NCI-H526 (cell line): ENCODE measurements at places on chromosomes 1 and 21.

- no peak for DNase-seq
Observed at GRCh38 chr1:180540697-180541594, 17.8 kb upstream of the OVAAL start.

DNA sequence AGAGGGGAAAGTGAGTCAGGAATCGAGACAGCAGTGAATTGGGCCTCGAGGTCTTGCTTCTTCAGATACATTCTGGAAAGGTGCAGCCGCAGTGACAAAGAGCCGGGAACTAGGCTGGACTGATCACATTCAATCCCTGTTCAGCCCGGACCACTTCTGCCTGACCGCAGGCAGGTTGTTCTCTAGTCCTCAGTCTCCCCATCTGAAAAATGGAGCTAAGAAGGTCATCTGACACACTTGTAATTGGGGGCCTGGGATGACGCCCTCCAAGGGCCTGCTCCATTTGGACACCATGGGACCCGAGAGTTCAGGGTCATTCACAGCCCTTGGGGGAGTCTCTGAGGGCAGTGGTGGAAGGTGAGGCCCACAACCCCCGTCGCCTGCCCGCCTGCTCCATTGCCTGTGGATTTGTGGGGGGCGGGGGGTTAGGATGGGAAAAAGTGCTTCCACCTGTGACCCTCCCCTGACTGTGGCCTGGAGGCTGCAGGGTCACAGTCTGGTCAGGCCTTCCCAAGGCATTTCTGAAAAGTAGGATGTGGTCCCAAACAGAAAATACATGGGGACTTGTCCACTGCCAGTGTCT, 87.9 kb upstream of the CSF3R start:
- DNase-seq, result no peak

DNA sequence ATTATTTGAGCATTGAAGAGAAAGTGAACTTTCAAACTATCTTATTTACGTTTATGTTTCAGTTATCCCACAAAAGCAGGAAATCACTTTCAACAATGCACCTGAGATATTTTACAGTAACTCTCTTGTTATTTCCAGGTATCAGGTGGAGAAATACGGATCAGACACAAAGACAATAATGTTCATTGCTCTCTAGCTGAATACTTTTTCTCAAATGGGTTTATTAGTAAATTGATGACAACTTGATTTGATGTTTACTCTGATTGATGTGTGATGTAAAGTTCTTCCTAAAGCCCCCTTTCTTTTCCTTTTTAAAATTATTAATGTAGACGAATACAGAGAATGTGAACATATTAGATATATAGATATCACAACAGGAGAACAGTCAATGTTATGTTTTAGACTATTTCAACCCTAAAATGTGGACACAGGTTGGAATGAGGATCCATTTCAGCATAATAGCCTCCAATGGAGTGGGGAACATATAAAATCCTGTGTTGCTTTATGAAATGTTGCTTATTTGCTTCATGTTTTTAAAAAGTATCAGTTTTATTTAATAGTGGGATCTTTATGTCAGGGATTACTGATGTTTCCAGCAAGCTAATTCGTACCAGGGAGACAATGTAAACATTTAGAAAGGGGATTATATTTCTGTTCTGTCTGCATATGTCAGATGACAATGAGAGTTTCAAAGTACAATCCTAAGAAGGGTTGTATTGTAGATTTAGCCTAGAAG, 1522.3 kb upstream of the TPTE start:
- no peak for DNase-seq

GRCh38 chr1:29823561-29823960, 587.2 kb downstream of the PTPRU start:
- DNase-seq, result no peak

DNA sequence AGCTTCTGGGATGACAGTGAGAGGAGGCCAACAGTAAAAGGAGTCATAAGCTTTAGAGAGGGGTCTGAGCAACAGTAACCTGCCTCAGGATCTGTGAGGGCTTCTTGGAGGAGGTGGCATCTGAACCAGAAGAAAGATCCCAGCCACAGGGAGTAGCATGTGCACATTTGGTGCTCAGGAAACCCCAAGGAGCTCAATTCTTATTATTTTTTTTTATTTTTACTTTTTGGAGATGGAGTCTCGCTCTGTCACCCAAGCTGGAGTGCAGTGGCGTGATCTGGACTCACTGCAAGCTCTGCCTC, 4.7 kb downstream of the THEMIS2 start:
- no peak for DNase-seq

GRCh38 chr1:45870500-45870899, 67.1 kb downstream of the MAST2 start:
- DNase-seq, result no peak

DNA sequence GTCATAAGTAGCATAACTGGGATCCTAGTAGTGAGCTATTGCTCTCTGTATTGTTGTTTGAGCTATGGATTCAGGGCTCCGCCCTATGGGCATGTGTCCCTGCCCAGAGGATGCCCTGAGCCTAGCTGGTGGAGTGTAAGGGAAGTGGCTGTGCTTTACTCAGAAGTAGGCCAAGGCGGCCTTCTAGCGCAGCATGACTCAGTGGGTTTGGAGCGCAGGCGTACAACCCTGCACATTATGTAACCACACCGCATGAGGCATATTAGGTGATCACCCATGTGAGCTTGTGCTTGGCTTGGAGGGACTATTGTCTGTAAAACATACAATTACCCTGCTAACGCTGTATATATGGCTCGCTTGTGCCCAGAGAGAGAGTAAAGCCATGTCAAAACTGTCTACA, 11.1 kb upstream of the UBE2U start:
- no peak for DNase-seq

GRCh38 chr1:153626904-153627714, at the start of gene S100A13:
S100A13 (minus strand) TSS chr1:153627505; CDS start chr1:153626472, 1,033 bp downstream.
- peak; percentile 99 for DNase-seq

DNA sequence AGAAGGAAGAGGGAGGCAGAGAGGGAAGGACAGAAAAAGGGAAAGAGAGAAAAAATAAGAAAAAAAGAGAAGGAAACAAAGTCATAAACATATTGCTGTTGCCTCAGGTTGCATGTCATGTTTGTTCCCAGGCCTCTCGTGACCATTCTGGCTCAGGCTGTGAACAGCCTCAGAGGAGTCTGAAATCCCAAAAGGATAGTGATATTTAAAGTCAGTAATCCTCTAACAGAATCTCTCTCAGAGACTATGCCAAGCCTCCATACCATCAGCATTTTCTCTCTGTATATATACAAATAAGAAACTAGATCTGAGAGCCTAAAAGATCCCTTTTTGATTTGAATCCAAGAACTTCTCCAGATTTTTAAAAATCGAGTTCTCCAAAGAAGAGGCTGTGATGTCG, 35.2 kb downstream of the GORAB start:
- DNase-seq, result no peak

DNA sequence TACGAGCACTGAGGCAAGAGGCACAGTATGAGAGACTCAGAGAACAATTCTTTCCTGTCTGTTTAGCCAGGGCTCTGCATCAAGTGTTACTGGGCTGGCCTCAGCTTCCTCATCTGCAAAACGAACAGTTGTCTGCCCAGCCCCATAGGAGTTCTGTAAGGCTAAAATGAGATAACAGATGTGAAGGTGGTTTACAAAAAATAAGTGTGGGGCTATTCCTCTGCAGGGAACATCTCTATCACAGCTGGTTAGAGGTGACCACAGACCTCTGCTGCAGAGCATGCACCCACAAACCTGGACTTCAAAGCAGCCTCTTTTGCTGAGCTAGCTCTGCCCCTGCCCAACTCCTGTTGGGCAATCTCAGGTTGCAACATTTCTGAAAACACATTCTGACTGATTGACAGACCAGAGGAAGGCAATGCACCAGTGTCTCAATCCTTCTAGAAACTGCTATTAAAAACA, 10.5 kb upstream of the OLIG1 start:
- DNase-seq, result no peak
